ENCODE measurements at places on chromosomes 3 and 15.

- no peak for DNase-seq
Observed at GRCh38 chr15:41669701-41670100, 9.5 kb downstream of the MGA start.

DNA sequence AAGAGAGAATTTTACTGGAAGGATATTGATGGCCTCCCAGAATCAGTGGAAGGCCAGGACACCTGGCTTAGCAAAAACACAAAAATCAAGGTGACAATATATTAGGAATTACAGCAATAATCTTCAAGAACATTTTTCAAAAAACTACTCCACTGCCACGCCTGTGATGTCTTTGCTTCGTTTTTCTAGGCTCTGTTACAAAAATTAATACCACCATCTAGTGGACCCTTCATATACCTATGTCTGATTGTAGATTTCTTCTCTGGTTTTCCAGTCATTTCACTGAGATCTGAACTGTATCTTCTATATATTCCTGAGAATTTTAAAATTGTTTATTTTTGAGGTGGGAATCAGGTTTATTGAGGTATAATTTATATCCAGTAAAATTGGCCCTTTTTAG, 5.6 kb upstream of the SLC33A1 start:
- DNase-seq = no peak

- no peak for DNase-seq
Observed at GRCh38 chr15:55197362-55197705, 593 bp upstream of the RSL24D1 start.

- no peak for DNase-seq
Observed at GRCh38 chr3:78481050-78481449, 1286.7 kb downstream of the ROBO1 start.

GRCh38 chr15:60464836-60465630, 13.9 kb downstream of the ICE2 start:
- DNase-seq = no peak

DNA sequence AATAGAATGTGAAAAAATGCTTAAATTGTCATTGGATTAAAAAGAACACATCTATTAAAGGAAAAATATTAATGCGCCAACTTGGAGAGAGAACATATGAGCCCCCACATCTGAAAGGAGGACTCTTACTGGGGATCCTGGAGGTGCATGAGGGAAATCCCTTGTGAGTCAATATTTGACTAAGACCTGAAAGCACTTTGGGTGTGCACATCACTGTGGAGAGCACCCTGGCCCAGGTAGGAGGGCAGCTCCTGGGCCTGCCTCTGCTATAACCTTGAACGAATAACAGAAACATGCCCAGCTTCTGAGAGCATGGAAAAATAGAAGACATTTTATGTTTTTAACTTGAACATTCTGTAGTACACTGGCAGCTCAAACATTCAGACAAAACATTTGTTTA, 199.8 kb downstream of the GAP43 start:
- no peak for DNase-seq

DNA sequence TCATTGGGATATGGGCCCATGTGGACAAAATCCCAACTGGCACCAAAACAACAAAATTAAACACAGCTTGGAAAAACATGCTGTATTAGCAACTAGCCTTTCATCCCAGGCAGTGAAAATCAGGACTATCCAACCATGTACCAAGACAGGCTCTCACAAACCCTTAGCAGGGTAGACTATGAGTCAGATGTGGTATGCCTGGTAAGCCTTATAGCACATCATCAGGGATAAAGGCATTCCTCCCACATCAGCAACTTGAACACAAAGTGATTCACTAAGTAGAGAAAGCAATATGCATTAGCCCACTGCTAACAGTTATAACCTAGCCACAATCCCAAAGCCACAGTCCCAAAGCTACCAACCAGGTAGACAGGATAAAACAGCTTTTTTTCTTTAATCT, 8.0 kb downstream of the CEP152 start:
- no peak for DNase-seq

DNA sequence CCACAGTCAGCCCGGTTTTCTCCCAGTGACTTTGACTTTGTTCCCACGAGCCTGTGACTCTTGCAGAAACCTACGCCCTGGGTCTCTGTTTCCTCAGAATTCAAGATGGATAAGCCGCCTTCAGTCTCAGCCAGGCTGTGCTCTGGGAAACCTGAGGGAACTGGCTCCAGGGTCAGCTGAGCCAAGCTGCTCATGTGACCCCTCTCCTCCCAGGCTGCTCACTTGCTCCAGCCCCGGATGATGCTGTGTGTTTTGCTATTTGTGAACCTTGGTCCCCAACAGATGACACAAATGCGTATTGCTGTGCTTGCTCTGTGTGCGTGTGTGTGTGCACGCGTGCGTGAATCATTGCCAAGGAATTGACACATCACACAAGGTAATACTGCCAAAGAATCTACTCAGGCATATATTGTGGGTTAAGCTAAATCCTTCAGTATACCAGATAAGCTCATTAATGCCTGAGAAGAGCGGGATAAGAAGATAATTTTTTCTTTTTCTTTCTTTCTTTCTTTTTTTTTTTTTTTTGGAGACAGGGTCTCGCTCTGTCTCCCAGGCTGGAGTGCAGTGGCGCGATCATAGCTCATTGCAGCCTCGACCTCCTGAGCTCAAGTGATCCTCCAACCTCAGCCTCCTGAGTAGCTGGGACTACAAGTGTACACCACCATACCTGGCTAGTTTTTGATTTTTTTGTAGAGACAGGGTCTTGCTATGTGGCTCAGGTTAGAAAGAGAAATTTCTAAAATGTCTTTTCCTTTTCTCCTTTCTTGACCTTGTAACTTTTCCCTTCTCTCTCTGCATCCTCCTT, 29.2 kb upstream of the UMPS start:
- no peak for DNase-seq

DNA sequence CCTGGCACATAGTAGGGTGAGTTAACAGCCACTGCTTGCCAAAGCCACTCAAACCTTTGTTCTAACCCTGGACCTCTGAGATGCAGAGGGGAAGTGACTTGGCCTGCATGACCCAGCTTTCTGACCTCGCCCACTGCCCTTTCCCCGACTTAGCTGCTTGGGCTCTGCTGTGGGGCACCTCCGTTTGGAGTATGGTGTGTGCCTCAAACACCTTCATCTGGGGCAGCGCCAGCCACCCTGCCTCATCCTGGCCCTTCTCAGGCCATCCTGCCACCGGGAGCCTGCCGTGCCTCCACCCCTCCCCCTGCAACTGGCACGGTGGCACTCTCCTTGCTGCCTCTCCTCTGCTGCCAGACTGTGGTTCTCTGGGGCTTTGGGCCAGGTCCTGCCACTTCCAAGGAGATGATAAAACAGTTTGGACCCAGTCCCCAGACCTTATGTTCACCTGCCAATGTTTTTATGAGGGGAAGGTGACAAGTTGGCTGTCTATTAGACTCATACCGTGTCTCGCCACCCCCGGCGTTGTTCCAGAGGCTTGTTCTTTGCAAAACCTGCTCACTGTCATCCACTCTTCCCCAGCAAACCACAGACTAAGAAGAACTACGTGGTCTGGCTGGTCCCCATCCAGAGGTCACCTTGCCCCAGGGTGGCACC, 32.2 kb downstream of the SLC6A6 start:
- no peak for DNase-seq

Data from stimulated activated CD4-positive, alpha-beta T cell treated with anti-CD3 and anti-CD28 coated beads, Interleukin-15, amount 100 ng/mL, for 1 hour (primary cell).